WTC11 (cell line): ENCODE measurements at places on chromosomes 12 and 14.
A peak's percentile ranks its signal among the peaks of the same experiment; 100 is the strongest.

GRCh38 chr12:58026897-58027891, 85.8 kb downstream of the ATP23 start:
- DNase-seq: no peak

DNA sequence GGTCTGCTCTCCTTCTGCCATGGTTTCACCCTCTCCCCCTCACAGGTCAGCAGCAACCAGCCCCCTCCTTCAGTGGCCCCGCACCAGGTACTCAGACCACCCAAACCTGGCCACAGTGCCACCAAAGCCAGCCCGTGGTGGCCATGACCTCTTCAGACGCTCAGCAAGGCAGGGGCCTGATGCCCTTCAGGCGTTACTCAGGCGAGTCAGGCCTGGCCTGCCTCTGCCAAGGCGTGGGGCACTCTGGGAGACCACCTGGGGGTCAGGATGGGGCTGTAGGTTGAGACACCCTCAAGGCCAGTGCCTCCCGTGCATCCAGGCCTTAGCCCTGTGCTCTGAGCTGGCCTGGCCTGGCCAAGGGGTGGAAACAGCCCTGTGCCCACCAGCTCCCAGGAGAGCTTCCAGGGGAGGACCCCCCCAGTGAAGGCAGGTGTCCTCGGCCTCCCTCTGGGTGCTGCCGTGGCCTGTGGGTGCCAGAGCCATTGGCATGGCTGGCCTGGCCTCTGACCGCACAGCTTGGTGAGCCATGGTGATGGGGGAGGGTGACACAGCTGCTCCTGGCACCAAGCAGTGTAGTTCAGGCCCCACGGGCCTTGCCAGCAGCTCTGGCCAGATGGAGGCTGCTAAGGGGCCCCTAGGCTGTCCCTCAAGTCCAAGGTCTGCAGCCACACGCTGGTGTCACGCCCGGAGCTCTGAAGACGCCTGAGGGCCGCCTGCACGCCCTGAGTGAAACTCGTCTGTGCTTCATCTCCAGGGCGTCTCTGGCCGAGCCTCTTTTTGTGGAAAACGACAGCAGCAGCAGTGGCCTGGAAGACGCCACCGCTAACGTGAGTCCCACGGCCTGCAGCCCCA, 15.1 kb downstream of the XRCC3 start:
- no peak for DNase-seq

GRCh38 chr12:53845932-53846331, 92.7 kb upstream of the HOXC13 start:
- no peak for DNase-seq

DNA sequence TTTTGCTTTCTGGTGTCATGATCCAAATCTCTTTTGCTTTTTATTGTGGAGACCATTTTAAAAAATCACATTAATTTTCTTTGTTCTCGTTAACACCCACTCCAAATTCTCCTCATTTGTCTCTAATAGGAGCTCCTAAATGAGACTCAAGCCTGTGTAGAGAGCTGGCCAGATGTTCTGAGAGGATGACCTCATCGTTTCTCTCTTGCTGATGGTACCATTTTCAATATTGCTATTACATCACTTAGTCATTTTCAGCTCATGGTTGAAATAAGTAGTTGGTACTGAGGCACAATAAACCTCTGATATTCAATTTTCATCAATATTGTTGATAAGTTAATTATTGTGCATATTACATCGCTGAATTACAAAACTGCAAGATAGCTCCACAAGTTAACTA, 31.5 kb downstream of the SPTB start:
- no peak for DNase-seq

- no peak for DNase-seq
Observed at GRCh38 chr14:105260959-105261358, 12.6 kb downstream of the BTBD6 start.

DNA sequence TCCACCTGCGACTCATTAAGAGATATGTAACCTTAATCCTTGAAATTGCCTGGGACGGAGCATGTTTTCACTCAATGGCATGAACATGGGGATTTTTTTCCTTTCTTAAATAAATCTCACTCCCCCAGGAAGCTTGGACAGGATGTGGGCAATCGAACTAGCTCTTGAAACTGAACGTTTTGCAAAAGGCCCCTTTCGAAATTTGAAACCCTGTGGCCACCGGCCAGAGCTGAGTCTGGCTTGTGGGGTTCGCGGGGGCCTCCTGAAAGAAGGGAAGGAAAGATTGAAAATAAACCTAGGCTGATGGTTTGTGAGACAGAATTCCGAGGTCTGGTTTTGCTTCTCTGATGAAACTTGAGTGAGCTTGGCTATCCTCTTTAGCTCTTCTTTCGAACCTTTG, 101.4 kb upstream of the RTL1 start:
- no peak for DNase-seq

DNA sequence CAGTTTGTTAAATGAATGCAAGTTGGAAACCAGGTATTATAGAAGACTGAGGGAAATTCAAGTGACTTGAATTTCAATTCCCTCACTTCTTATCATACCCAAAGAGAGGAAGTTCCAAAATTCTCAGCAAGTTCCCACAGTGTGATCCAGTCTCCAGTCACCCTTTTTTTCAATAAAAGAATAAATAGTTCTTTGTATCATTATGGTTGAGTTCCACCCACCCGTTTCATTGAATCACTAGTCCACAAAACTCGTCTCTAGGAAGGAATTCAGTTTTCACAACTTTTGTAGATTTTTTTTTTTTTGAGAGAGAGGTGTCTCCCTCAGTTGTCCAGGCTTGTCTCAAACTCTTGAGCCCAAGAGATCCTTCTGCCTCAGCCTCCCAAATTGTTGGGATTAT, 1.6 kb upstream of the TMEM30B start:
- DNase-seq: no peak

DNA sequence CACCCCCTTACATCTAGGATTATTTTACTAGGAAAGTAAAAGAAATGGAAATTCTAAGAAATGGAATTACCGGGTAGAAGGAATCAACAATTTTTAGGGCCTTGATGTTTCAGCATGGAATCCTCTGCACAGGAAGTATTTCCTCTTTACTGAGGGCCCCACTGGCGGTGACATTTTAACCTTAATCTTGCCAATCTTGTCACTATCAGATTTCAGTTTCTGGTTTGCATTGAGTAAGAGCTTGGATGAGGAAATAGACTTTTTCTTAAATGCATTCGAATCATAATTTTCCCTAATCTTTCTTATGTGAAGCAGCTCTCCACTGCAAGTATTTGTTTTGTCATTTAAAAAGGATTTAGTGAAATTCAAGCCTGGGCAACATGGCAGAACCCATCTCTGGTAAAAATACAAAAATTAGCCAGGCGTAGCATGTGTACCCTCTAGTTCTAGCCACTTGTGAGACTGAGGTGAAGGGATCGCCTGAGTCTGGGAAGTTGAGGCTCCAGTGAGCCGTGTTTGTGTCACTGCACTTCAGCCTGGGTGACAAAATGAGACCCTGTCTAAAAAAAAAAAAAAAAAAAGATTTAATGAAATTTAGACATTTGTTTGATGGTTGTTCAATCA, 40.7 kb downstream of the TPCN1 start:
- no peak for DNase-seq

- no peak for DNase-seq
Observed at GRCh38 chr12:20482491-20483054, 114.2 kb downstream of the PDE3A start.

- DNase-seq: no peak
Observed at GRCh38 chr14:68286667-68287066, 467.1 kb downstream of the RAD51B start.

- DNase-seq: no peak
Observed at GRCh38 chr14:50242566-50243310, 11.4 kb upstream of the SOS2 start.

DNA sequence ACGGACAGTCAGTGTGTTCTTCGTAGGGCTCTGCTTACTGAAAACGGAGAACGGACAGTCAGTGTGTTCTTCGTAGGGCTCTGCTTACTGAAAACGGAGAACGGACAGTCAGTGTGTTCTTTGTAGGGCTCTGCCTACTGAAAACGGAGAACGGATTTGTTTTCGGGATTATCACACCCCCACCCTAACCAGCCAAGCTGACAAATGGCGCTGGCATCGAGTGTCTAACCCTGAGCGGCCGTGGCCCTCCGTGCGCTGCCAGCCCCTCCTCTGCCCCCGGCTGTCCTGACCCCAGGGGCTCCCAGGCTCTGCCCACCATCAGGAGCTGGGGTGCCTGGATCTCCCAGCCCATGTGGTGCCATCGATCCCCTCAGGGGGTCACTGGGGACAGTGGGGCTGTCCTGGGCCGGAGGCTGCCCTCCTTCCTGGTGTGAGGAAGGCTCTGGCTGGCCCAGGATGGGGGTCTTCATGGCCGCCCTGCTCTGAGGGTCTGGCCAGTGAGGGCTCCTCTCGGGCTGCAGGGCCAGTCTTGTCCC, 57.3 kb downstream of the FBRSL1 start:
- no peak for DNase-seq

GRCh38 chr14:95850429-95850828, 26.2 kb upstream of the TUNAR start:
- no peak for DNase-seq

- no peak for DNase-seq
Observed at GRCh38 chr12:62660756-62661155, 194.1 kb downstream of the MON2 start.

DNA sequence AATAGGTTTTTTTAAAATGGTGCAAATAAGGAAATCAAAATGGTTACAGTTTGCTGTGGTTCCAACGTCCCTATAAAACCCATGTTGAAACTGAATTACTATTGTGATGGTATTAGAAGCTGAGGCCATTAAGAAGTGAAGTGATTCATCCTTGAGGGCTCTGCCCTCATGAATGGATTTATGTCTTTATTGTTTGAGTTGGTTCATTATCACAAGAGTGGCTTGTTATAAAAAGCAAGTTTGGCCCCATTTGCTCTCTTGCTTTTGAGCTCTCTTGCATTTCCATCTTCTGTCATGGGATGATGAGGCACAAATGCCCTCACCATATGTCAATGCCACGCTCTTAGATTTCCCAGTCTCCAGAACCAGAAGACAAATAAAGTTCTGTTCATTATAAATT, 62.3 kb downstream of the PRKD1 start:
- no peak for DNase-seq

- peak; percentile 80 for DNase-seq
Observed at GRCh38 chr14:32932914-32933628, 5.6 kb upstream of the NPAS3 start.

GRCh38 chr14:67396381-67396970, 15.5 kb downstream of the PLEK2 start:
- no peak for DNase-seq

DNA sequence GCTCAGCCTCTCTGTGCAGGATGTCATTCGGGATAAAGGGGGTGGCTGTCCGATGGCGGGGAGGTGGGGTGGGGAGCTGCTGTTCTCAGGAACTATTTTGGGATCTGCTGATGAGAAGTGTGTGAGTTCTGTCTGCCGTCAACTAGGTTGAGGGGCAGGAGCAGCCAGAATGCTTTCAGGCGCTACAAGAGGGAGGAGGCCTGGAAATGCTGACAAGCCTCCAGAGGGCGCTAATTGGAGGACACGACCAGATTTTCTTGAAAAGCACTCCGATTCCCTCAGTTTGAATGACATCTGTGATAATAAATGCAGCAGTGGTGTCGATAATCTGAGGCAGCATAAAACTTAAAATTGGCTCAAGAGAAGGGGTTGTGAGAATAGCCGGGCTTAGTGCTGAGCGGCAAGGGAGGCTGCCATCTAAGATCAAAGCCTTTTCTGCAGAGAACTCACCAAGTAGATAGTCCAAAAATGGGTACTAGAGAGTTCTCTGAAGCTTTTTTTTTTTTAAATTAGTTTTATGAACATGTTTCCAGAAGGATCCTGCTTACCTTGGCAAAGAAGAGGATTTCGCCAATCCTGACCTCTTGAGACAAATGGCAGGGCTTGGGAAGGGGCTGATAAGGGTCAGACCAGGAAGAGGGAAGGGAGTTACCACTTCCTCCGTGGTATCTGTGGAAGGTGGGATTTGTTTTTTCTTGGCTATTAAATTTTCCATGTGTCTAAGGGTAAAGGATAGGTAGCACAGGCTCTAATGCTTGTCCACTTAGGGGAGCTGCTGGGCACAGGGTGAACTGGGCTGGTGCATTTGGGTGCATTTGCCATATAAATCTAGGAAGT, 94.4 kb downstream of the CRACR2A start:
- peak; percentile 73 for DNase-seq

DNA sequence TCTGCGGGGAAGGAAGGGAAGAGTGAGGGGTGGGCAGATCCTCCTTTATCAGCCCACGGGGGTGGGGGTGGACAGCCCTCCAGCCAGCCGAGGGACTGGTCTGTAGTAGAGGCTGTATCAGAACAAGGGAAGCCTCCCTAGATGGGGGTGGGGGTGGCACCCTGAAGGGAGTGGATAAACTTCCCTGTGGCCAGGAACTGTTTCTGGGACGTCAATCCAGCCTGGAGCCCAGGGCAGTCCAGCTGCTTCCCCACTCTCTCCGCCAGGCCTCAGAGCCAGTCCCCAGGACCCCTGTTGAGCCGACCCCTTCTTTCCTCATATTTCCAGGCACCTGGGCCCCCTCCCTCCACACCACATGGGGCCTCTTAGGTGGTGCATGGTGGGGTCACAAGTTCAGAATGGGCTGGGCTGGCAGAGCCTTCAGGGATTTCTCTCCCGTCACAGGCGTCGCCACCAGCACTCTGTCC, 6.7 kb downstream of the PLD4 start:
- no peak for DNase-seq

DNA sequence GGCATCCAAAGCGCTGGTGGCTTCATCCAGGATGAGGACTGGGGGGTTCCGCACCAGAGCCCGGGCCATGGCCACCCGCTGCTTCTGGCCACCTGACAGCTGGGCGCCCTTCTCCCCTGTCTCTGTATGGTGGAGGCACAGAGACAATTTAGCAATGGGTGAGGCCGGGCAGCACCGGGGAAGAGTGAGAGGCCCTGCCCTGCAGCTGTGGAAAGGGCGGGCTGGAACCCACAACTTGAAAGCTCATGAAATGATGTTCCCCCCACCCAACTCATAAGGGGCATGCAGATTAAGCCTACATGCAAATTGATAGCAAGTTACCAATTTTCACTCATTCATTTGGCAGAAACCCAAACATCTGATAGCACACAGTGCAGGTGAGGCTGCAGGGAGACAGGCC, 34.1 kb downstream of the ABCB9 start:
- DNase-seq: no peak

GRCh38 chr14:99537399-99537798, 56.2 kb downstream of the CCNK start:
- peak; percentile 37 for DNase-seq

- DNase-seq: no peak
Observed at GRCh38 chr14:21037156-21037555, 2.5 kb upstream of the RNASE13 start.

DNA sequence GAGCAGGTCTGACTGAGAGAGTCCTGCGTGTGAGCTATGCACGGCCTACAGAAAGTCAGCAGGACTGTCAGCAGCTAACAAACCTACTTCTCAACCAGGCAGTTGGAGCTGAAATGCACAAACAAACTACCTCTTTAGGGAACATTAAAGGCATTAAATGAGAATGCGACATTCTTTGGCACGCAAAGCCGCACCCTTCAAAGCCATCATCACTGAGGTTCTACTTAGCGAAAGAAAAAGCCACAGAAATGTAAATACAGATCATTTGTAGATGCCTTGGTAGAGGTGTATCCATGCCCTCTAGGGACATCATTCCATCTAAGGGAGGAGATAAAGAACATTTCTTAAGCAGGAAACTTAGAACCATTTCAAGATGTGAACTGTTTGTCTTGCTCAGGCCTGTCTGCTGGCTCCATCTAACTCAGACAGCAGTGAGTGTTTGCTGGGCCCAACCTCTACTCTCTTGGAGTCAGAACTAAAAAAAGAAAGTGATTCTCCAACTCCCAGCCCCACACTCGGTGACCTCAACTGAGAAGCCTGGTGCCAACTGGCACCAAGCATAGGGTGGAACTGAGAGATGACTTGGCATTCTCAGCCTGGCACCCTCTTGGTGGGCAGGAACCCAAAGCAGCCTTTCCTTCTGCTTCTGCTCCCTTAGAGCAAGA, 63.5 kb upstream of the MBIP start:
- DNase-seq: no peak

- no peak for DNase-seq
Observed at GRCh38 chr12:673849-674248, 10.6 kb upstream of the NINJ2 start.
